Brain microvascular endothelial cell (primary cell): ENCODE measurements at places on chromosomes 12 and 14.

DNA sequence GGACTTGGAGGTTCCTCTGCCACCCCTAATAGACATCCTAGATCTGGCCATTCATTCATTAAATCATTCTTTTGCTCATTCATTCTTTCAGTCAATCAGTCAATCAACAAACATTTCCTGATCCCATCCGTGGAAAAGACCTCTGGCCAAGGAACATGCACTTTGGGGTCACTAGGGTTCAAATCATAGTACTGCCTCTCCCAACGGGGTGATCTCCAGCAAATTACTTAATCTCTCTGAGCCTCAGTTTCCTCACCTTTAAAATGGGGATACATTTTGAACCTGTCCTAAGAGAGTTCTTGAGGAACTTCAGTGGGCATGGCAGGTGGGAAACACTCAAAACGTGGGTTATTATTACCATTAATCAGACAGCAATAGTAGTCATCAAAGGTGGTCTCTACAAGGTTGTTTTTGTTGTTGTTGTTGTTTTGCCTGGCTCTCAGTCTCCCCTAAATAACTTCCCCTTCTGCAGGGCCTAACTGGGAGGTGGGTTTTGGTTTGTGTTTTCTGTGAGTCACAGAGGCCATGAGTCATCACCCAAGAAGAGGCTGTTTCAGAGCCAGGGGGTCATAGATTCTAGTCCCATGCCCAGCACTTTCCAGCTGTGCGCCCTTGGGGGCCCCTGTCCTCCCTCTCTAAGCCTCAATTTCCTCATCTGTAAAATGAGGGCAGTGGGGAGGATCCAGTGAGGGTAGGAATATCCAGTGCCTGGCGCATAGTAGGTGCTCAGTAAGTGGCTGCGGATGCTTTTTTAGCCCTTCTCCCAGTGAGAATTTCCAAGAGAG lies 16.9 kb upstream of the FAM222A start:
- peak; percentile 42 for DNase-seq

GRCh38 chr12:122830517-122831214 lies 4.6 kb upstream of the HIP1R start:
- peak; percentile 59 for DNase-seq

GRCh38 chr14:88605594-88605993 lies 42.8 kb downstream of the ZC3H14 start:
- no peak for DNase-seq

GRCh38 chr12:5230156-5230555 lies 186.5 kb downstream of the KCNA5 start:
- peak; percentile 40 for DNase-seq

DNA sequence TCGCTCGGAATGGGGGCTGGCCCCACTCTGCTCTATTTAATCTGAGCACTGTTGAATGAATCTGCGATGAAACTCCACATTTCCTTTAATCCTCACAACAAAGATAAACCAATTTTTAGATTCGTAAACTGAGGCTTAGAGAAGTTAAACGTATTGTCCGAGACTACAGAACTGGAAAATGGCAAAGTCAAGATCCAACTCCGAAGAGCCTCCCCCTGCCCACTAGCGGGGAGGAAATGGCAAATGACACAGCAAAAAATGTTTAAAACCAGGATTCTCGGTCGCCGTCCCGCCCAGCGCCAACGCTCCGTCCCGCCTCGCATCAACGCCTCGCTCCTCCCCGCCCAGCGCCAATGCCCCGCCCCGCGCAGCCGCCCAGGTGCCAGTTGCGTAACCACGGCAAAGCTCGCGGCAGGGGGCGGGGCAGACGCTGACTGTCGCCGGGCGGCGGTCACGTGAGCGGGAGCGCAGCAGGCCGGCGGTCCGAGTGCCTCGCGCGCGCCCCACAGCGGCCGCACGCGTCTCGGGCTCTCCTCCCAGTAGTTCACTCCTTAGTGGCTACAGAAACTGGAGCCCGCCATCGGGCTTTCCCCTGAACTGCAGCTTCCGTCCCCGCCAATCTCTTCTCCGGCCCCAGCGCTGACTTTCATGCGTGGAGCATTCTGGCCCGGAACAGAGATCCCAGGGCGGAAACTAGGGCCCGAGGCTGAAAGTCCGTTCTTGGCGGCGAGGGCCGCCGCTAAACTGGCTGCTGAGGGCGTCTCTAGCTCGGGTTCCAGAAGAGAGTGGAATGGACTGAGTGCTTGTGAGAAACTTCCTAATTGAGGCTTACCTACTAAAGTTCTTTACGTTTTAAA lies 13.6 kb upstream of the LRRC23 start:
- DNase-seq, result peak; percentile 93

DNA sequence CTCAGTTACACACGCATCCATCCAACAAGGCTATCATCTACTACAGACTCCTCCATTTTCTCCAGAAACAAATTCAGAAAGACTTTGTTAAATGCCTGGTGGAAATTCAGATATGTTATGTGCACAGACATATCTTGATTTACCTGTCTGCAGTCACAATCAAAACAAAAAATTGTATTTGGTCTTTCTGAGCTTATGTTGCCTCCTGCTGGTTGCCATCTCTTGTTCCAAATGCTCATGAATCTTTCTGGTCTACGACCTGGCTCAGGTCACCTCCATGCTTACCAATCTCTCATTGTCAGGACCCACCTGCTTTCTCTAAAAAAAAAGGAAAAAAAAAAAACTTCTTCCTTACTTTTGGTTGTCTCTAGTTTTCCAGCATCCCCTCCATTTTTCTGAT lies 169.2 kb upstream of the PLXNC1 start:
- DNase-seq, result peak; percentile 8

- DNase-seq, result no peak
Measured at GRCh38 chr12:54541751-54542290, 7.6 kb upstream of the PDE1B start.

DNA sequence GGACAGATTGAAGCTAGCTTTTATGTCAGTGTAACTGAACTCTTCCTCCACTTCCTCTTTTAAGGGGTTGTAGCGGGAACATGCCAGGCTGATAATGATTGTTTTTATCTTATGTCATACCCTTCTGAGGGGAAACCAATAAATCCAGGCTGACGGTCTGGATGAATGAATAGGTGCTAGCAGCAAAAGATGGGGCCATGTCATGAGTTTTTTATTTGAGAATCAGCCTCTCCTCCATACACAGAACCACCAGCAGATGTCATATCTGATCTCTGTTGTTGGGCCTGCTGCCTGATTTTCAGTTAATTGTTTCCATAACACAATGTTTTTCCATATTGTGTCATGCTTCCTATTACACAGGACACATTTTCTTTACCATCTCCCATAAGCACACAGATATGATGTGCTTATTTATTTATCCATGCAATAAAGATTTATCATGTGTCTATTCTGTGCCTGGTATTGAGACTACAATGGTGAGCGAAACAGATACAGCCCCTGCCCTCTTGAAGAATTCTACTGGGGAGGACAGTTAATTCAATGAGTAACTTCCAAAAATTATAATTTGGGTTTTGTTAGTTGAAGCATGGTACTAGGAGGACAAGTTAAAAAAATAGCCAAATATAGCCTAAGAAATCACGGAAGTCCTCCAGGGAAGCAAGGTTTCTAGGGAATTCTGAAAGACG lies 33.6 kb upstream of the CRY1 start:
- peak; percentile 28 for DNase-seq

- DNase-seq, result no peak
Measured at GRCh38 chr14:35079742-35080141, 33.7 kb downstream of the FAM177A1 start.

DNA sequence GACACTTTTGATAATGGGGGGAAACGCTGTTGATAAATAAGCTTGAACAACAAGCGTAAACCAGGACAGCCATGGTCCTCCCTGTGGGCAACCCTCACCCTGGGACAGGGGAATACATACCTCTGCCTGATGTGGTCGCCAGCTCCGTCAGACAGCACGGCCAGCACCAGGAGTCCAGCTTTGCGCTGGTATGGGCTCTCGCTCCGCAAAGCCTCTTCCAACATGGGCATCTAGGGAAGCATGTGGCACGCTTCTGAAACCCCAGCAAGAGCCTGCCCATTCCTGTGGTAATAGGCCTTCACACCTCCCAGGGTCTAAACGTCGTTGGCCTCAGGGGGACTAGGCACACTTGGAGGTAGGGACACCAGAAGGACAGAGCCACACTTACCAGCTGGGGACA lies 2.9 kb downstream of the IPO4 start:
- DNase-seq, result no peak

GRCh38 chr12:108630481-108631207 lies 3.0 kb downstream of the SELPLG start:
- no peak for DNase-seq

- DNase-seq, result no peak
Measured at GRCh38 chr14:105978618-105979295, 452.4 kb downstream of the TMEM121 start.

DNA sequence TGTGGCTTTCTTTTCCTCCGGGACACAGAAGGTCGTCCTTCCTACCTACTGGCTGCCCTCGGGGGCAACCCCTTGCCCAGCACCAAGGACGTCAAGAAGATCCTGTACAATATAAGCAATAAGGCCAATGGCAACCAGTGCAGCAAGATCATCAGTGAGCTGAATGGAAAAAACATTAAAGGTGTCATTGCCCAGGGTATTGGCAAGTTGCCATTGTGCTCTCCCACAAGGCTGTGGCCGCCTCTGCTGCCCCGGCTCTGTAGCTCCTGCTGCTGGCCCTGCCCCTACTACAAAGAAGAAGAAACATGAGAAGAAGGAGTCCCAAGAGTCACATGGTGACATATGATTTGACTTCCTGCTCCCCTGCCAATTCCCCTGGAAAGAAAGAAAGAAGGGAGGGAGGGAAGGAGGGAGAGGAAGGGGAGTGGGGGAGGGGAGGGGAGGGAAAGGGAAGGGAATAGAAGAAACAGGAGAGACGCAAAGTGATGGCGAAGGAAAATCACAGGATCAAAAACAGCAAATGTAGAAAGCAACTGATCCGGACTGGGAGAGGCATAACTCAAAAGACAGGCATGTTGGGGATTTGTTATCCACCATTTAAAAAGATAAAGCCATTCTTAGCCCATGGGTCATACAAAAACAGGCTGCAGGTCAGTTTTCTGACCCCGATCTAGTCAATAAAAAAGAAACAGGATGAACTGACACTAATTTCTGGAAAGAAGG lies 61.3 kb upstream of the RESF1 start:
- DNase-seq, result peak; percentile 19

DNA sequence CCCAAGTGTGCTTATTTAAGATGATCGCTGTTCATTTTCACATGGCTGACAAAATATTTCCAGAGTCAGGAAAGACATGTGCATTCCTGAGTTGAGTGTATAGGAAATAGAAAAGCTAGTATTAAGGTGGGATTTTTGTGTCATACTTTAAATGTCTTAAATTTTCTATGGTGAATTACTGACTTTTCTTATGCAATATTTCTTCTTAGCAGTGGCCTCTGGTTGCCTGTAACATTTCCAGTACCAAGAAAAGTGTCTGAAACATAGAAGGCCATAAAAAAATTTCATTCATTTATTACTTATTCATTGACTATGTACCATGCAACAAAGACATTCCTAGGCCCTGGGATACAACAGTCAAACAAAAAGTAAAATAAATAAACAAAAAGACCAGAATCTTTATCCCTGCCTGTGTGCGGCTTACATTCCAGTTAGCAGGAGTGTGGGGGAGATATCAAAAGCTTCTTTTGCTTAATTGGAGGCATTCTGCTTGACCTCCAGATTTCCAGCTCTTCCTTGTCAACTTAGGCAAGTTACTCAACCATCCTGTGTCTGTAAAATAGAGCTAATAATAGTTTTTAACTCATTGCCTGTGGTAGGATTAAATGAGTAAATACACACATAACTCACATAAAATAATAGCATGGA lies 216.3 kb upstream of the FLRT2 start:
- peak; percentile 32 for DNase-seq

DNA sequence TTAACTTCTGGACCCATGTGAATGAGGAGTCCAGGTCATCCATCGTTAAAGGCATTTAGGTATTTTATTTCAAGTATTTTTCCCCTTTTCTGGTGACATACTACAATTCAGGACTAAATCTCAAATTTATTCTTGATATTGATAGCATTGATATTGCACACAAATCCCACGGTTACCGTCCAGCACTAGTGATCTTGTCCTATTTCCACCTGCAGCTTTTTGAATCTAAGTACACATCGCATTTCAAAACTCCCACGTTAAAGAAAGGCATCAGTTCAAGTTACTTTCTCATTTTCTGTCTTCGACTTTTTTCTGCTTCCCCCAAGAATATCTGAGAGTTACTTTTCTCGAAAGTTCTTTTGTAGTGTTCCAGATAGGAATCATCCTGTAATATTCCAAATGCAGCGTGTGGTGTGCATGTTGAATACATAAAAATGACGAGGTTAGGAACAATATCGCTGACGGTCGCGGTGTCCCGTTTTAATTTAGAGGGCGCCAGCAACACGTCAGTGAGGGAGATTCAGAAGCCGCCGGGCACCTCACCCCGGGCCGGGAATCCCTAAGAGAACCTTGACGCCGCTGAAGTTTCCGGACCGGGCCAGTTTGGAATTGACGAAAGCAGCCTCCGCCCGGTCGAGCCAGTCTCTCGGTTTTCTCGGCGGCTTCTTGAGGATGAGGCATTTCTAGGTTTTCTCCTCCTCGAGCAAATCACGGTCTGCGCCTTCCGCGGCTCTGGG lies 569 bp upstream of the RGS6 start:
- no peak for DNase-seq

- DNase-seq, result no peak
Measured at GRCh38 chr12:32454866-32455265, 55.5 kb downstream of the FGD4 start.

DNA sequence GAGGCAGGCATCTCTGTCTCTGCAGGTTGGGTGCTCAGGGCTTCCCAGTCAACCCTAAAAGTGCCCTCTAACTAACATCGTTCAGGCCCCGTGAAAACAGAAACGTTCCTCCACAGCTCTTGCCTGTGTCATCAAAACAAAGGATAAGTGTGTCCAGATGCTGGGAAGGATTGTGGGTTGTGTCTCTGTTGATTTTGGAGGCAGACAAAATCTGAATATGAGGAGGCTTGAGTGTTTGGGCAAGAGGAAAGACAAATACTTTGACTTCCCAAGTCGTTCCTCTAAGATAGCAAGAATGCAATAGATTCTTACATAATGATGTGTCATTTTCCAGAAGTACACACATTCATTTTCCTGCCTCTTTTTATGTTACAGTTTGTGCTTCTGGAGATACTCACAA lies 52.9 kb downstream of the SERPINA3 start:
- DNase-seq, result peak; percentile 85

DNA sequence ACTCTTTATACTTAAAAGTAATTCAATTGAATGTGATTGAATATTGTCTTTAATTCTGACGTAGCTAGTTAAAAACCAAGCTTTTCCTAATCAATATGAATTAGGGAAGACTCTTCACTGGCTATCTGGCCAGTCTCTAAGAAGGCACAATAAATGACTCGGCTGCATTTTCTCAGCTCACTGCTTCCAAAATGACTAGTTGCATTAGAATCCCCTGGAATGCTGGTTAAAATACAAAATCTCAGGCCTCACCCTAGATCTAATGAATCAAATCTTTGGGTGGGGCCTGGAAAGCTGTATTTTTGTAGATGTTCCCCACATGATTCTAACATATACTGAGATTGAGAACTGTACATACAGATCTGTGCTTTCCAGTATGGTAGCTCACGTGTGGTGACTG lies 242.1 kb downstream of the CHST11 start:
- no peak for DNase-seq

- DNase-seq, result peak; percentile 35
Measured at GRCh38 chr12:1830981-1831963, 10.9 kb downstream of the LRTM2 start.
